Ovary (tissue), 10 donors: ENCODE measurements at places on chromosomes 16 and 17. TPM values are rescaled to one million over a fixed set of nuclear protein-coding genes. Genes with fewer than 3 reads are reported as not detected.

The NPIPA2 gene
- 0.34 TPM for total RNA-seq

The CHRNE gene
- 0.60 TPM for total RNA-seq

The IGF2BP1 gene
- 1.0 TPM for total RNA-seq

The MAFG gene
- total RNA-seq: 18.0 TPM

The XYLT1 gene
- total RNA-seq: 3.2 TPM

The PDE6G gene
- total RNA-seq: 0.22 TPM

The TBC1D3D gene
- total RNA-seq: not detected

The CMTM2 gene
- total RNA-seq: not detected

The TLCD2 gene
- 9.1 TPM for total RNA-seq

The ZG16B gene
- total RNA-seq: not detected

The ABCC11 gene
- not detected for total RNA-seq

The UNC45B gene
- total RNA-seq: not detected

The PRSS36 gene
- 0.28 TPM for total RNA-seq

The CHMP6 gene
- total RNA-seq: 20.7 TPM

The PRKCA gene
- total RNA-seq: 31.4 TPM

The PPP1R1B gene
- total RNA-seq: 5.2 TPM

The ATP2A1 gene
- 0.60 TPM for total RNA-seq

The MYH2 gene
- total RNA-seq: not detected

The TRPV2 gene
- 13.0 TPM for total RNA-seq

The RNF112 gene
- total RNA-seq: 6.9 TPM

The DPEP3 gene
- not detected for total RNA-seq

The HOXB7 gene
- total RNA-seq: 1.00 TPM

The KRT38 gene
- total RNA-seq: not detected

The SERPINF2 gene
- total RNA-seq: 45.2 TPM

The CCL18 gene
- total RNA-seq: not detected

The NACA2 gene
- total RNA-seq: not detected

The OGFOD1 gene
- 35.7 TPM for total RNA-seq

The MT1F gene
- total RNA-seq: not detected

The UMOD gene
- not detected for total RNA-seq

The MYH11 gene
- 405 TPM for total RNA-seq

The PPY gene
- total RNA-seq: not detected

The MT1G gene
- total RNA-seq: not detected

The ITGB3 gene
- total RNA-seq: 5.6 TPM

The AKAP1 gene
- 36.0 TPM for total RNA-seq
